Stimulated activated CD8-positive, alpha-beta memory T cell treated with anti-CD3 and anti-CD28 coated beads, Interleukin-12 subunit alpha, Interleukin-12 subunit beta, amount 100 ng/mL, for 1 hour (primary cell): ENCODE measurements at places on chromosomes 12 and 14.

DNA sequence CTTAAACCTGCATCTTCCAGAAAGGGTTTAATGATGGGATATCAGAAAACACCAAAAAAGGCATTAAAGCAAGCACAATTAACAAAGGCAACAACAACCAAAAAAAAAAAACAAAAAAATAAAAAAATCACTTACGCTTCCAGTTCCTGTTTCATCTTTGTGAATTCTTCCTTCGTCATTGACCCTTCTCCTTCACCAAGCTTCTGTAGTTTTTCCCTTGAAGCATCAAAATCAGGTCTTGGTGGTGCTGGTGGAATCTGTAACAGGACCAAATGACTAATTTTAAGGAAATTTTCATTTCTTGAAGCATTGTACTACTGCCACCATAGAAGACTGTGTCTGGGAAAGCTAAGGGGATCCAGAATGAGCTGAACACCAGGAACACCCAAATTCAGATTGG, 24.5 kb downstream of the SNX6 start:
- no peak for DNase-seq

- no peak for DNase-seq
These were observed 90.8 kb downstream of the RPS6KA5 start for GRCh38 chr14:90969531-90970166.

DNA sequence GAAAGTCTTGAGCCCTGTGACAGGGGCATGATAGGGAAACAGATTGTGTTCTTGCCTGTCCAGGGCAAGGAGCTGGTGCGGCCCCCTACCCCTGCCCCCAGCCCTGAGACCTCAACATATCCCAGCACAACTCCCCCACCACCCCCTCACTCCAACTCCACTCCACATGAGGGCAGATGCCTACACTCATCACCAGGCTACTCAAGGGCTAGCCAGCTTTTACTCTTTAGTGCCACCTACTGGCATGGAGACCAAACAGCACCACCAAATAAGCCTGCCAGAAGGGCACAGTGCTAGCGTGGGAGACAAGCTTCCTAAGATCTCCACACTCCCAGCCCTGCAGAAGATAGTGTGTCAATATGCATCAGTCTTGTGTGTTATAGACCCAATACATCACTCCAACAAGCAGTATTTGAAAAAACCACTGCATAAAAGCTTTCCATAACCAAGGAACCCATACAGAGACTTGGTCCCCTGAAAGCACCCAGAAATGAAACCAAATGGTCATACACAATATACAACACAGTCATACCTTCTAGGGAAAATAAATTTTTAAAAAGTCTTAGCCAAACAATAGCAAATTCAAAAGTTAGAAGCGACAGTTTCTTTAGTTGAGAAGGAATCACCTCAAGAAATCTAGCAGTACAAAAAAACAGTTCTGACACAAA, 154.4 kb downstream of the KCNK10 start:
- DNase-seq, result peak; percentile 35

DNA sequence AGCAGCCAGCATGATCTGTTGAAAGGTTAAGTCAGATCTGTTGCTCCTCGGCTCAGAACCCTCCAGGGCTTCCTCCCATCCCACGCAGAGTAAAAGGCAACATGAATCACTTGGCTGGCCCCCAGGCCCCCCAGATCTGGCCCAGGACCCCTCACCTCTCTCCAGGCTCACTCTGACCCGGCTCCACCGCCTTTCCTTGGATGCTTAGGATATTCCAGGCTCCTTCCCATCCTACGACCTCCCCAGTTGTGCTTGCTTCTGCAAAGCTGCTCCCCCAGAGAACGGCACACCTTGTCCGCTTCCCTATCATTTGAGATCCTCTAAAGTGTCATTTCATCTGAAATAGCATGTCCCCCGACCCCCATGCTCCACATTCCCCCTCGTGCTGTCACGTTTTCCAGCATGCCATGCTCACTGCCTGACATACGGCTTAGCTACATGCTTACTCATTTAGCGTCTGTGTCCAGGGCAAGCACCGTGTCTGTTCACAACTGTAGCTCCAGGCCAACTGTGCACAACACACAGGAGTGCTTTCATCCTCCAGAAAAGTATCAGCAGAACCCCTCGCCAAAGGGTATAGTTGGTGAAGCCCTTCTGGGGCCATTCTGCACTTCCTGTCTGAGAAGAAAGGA, 33.6 kb upstream of the BDKRB2 start:
- no peak for DNase-seq

- no peak for DNase-seq
These were observed 21.8 kb upstream of the PCNX1 start for GRCh38 chr14:70885343-70886022.

DNA sequence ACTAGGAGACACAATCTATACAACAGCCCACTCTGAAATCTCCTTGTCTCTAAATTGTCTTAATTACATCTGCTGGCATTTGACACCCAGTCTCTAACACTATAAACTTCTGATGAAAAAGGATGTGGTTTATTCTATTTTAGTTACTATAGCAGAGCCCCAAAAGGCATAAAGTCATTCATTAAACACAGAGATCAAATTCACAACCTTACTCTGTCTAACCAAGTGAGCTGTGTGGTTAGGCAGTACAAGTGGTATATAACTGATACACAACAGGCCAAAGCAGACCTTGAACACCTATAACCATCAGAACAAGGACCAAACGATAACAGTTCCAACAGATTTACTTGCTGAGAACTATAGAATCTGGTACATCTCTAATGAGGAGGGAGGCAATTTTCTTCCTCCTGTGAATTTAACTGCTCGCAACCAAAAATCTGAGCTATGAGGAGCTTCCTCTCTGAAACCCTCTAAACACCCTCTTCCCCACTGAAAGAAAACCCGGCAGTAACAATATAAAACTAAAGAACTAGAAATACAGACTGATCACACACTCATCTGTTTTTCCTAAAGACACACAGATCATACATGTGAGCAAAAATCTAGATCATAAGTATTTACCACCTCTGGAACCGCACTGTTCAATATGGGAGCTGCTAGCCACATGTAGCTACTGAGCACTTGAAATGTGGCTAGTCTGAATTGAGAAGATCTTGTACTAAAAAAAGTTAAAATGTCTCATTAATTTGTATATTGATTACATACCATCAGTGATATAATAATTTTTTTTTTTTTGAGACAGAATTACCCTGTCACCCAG, 17.7 kb downstream of the SPPL3 start:
- no peak for DNase-seq

DNA sequence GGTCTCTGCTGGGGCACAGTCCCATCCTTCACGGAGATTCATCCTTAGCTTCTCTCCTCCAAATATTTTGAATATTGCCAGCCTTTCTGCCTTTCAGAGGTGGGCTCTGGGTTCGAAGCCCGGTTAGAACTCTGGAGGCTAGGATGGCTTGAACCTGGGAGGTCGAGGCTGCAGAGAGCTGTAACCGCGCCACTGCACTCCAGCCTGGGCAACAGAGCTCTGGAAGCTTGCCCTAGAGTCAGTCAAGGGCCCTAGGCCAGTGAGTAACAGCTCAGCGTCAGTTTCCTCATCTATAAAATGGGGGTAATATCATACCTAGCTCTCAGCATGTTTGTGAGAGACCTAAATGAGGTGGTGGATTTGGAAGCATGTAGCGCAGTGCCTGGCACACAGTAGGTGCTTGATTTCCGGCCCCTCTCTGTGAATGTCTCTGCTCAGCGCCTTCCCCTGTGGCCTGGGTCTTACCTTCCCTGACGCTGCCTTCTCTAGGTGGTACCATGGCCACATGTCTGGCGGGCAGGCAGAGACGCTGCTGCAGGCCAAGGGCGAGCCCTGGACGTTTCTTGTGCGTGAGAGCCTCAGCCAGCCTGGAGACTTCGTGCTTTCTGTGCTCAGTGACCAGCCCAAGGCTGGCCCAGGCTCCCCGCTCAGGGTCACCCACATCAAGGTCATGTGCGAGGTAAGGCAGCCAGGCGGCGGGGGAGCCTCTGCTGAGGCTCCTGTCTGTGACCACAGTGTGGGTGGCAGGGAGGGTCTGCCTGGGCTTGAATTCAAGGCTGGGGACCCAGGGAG, 3.4 kb downstream of the PTPN6 start:
- DNase-seq, result no peak

GRCh38 chr12:72269491-72269890, 2.7 kb upstream of the TRHDE start:
- no peak for DNase-seq

- DNase-seq, result no peak
These were observed 140.9 kb downstream of the NTS start for GRCh38 chr12:86015026-86015425.

DNA sequence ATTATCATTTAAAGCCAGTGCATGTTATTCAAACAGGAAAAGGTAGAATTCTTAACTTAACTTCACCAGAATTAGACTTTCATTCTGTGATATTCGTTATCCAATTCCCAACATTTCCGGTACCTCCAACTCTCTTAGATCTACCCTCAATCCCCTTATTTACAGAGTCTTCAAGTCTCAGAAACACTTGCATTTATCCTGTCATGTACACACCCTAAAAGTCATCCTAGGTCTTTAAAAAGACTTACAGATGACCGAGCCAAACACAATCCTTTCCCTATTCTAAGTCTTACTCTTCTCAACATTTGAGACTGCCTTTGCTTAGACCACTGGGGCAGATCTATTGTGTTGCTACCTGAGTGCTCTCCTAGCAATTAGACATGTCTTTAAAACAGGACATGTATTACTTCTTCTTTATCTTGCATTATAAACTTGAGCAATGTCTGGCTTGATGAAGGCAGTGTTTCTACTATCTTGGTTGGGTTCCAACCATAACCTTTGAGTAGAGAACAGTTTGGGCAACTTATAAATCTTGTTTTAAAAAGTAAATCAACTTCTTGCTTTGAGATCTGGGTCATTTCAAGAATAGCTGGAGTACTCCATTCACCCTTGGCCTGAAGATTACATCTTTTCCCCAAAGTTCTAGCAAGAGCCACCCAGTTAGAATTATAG, 140.6 kb upstream of the PLEKHG7 start:
- no peak for DNase-seq

DNA sequence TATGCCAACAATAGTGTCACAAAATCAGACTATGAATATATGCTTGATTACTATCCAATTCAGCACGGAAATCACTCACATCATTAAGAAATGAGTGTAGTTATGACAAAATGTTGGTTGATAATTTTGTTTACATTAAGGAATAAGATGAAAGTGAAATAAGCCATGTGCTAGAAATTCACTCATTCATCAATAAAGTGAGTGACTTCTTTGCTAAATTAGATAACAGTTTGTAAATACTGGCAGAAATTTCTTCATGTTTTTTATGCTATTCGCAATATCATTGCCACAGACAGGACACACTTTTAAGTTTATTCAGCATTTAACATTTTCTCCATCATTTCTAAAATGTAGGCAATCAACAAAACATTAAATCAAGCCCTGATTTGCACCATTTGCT, 147.5 kb upstream of the FSCB start:
- no peak for DNase-seq

DNA sequence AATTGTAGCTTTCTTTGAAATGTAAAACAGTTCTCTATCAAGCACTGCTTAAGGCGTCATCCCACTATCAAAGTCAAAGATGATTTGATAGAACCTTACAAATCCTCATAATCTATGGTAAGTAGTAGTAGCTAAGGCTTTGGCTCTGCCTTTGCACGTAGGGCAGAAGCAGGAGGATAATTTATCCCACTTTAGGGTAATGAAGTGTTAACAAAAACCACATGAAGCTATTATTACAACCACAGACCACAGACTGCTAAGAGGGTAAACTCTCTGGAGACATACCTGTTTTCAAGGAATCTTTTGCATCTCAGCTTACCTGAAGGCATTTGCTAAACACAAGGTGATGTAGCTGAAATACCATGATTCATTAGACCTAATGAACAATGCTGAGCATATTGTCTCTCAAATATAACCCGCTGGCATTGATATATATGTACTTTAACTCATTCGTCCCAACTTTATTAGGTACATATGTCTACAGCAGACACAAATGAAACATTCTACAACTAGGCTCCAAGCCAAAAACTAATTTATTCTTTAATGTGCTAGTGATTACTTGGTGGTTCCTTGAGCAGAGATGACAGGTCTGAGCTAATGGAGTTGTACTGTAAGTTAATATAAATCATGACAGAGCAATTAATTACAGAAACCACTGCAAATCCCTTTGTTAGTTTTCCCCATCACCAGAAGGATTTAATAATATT, 368.8 kb downstream of the ETNK1 start:
- DNase-seq, result no peak

DNA sequence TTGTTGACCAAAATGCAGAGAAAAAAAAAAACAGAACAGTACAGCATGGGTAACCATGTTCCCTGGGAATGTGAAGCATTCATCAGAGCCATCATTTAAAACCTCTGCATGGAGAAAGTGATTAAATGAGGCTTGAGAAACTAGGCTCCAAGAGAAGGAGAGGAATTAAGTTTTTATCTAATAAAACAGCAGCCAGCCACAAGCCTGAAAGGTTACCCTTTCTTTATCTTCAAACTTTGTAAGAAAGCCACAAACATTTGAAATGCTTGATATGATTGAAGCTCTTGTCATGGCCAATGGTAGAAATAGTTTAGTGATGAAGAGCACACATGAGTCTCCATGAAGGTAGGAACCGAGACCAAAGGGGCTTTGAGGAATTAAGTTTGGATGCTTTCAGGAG, 144.9 kb upstream of the SYT1 start:
- DNase-seq, result no peak

DNA sequence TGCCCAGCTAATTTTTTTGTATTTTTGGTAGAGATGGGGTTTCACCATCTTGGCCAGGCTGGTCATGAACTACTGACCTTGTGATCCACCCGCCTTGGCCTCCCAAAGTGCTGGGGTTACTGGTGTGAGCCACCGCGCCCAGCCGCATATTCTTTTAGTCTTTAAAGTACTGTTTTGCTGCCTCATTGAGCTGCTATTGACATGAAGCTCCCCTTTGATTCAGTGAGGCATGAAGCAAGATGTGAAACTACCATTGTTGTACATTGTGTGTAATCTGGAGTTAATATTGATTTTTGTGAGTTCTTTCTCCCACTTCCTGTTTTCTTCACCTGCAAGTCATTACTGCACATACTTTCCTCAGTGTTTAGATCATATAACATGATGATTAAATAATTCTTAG, 80.8 kb downstream of the MNAT1 start:
- no peak for DNase-seq

GRCh38 chr12:104471336-104471735, 14.6 kb downstream of the CHST11 start:
- DNase-seq, result no peak

DNA sequence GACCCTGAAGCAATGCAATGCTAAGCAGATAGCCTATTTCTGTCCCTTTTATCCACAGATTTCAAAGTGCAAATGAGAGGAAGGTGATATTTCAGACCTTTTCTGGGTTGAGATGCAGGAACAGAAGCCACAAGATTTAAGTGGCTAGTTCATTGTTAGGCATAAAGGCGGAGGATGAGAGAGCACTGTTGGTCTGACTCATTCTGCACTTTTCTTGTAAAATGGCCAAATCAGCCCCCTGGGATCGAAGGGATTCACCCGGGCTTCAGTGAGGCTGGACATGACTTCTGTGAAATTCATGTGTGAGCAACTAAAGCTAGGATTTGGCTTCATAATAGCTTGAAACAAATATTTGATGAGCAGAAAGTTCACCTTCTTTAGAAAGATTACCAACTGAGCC, 101.9 kb upstream of the OVCH1 start:
- DNase-seq, result no peak

GRCh38 chr12:58424735-58425392, 483.5 kb downstream of the ATP23 start:
- no peak for DNase-seq

- no peak for DNase-seq
These were observed 20.3 kb downstream of the OLR1 start for GRCh38 chr12:10151621-10152020.

GRCh38 chr12:124523071-124523470, 44.3 kb downstream of the NCOR2 start:
- no peak for DNase-seq
